NCI-H1930 (cell line): ENCODE measurements at places on chromosomes 13 and 19.

DNA sequence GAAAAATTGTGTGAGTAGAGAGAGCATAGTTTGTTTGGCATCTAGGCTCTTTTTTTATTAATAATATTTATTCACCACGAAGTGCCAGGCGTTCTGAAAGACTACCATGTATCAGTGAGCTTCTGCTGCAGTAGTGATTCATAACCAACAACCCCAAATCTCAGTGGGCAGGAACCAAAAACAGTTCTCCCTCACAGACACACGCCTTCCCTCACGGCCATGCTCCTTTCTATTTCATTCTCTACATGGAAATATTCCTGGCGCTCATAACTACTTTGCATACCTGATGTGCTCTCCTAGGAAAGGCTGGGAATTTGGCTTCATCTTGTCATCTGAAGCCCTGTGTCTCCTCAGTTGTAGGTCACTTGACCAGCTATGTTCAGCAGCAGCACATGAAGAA is 26.6 kb upstream of the AMER2 start:
- DNase-seq, result no peak

GRCh38 chr13:114053026-114053425 is 79.2 kb upstream of the C13orf46 start:
- no peak for DNase-seq

- no peak for DNase-seq
Observed at GRCh38 chr13:38570706-38571105, 116.2 kb upstream of the FREM2 start.

DNA sequence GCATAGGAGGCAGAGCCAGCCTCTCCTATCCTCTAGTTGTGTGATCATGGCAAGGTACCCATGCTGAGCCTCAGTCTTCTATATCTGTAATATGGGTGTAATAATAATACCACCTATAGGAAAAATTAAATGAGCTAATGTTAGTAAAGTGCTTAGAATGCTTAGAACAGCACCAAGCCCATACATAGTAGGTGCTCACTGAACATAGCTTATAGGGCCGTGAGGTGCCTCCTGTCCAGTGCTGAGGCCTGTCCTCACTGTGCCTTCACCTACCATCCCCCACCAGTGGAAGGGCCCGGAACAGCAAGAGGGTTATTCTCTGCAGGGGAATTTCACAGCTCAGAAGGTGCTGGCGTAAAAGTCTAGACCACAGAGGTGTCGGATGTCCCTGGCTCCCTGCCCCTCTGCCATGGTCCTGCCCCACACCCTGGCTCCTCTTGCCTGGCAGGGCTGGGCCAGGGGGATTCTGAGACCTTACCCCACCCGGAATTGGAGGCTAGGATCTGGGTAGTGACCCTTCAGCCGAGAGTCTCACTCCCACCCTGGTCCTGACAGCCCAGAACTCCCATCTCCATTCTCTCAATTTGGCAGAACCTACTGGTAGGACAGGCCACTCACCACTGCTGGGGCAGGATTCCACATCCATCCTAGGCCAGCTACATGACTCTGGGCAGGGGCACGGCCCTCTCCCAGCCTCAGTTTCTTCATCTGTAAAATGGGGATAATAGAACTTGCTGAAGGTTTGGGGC is 2.2 kb upstream of the SCN1B start:
- DNase-seq, result no peak

- DNase-seq, result no peak
Observed at GRCh38 chr19:17902701-17903100, 30.1 kb upstream of the CCDC124 start.

DNA sequence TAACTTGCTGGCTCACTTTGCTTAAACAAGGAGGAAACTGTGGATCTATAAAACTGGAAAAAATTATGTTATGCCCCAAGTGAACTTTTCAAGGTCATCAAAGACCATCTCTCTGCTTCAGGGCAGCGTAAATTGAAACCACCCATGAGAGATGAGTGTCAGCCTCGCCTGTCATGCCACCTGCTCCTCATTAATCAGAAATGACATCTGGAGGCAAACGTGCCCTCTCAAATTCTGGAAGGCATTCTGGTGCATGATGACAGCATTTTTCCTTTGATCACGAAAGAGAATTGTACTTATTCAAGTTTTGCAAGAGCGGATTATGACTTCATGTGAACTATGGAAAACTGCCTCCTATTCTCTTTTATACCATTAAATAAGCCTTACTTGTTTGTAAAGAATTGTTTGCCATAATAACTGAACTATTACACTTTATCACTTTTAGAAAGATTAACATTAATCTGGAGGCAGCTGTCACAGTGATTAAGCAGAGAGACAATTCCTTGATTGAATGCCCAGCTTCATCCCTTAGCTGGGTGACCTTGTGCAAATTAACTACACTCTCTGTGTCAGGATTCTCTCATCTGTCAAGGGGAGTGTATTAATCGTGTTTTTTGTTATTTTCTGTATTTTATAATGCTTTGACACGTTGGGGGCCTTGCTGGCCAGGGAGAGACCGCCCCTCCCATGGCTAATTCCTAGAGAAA is 17.0 kb upstream of the SACS start:
- DNase-seq, result no peak

- no peak for DNase-seq
Observed at GRCh38 chr19:2446381-2446780, 10.4 kb downstream of the LMNB2 start.

DNA sequence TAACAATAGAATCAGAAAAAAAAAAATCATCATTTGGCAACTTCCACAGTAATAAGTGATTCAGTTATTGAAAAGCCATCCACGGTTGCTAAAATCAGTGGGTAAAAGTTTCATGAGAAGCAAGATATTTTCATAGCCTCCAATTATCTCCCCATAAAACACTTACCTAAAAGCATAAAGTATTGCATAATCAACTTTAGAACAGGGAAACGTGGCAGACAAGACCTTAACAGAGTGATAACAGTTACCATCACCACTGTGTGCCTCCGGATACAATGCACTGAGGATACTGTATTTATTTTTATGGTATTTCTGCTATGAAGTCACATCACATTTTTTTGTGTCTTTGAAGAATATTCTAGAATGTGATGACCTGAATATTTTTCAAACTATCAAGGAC is 37.0 kb downstream of the ABCC4 start:
- DNase-seq, result no peak

DNA sequence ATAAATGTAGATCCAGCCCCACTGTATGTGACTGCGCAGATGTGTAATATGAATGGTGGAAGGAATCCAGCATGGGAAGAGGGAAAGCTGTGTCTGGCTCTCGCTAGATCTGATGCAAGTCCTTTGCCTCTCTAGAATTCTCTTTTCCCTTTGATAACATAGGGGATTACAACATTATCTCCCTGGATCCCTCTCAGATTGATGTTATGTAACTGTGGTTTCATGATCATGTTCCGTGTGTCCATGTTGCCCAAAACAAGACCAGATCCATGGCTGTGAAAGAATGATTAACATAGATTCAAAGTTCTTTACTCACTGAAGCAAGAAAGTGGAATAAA is 184.0 kb upstream of the UBL3 start:
- no peak for DNase-seq

DNA sequence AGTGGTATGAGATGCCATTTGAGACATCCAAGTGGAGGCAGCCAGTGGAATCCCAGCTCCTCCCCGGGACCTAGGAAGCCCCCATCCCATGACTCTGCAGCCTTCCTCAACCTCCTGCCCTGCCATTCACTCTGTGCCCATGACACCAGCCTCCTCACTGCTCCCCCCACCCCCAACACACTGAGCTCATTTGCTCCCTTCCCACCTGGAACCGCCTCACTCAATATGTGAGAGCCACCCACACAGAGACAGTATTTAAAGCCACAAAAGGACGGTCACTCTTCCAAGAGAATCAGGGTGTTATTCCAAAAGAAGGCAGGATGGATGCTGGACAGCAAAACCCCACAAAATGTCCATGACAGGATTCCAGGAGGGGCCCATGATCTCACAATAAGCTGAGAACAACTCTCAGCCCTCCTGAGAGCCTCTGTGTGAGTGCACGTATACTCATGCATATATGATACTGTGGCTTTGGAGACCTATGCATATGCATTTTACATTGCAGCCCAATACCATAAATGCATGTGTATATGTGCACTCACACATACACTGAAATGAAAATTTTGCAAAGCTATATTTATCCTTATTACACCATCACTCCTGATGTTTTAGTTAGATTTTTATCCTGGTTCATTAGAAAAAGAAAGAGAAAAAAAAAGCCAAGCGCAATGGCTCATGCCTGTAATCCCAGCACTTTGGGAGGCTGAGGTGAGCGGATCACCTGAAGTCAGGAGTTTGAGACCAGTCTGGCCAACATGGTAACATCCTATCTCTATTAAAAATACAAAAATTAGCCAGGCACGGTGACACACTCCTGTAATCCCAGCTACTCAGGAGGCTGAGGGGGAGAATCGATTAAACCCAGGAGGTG is 10.8 kb upstream of the RANBP3 start:
- DNase-seq, result no peak

GRCh38 chr13:73421310-73421912 is 362.6 kb downstream of the KLF5 start:
- no peak for DNase-seq

GRCh38 chr19:3272952-3273351 is 48.5 kb downstream of the CELF5 start:
- no peak for DNase-seq

DNA sequence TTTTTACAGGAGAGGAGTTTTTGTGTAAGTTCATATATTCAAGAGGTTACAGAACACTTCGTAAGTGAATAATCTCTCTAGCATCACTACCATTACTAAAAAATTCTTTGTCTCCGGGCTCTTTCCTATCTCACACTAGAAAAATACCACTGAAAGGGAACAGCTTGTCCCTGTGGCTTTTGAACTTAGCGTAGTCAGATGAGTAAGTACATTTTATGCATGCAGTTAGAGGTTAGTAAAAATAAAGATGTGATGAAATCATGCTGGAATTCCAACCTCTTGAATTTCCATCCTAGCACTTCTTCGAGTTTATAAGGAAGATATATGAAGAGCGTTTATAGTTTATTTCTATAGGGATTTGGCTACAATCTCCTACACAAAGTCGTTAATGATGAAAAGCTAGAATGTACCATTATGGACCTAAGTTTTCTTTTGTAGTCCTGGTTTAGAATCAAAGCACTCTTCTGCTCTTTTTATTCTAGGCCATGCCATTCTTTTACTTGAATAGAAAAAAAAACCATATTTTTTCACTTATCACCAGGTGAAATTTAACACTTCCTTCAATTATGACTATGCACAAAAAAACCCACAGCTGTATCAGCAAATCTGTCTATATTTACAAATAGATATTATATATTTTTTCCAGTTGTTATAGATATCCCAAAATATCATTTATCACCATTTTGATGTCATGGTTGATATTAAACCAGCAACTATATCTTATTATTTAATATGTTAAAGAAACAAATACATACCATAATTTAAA is 139.9 kb upstream of the PCDH9 start:
- DNase-seq, result no peak

GRCh38 chr13:48400850-48401291 is 12.0 kb downstream of the LPAR6 start:
- no peak for DNase-seq

- no peak for DNase-seq
Observed at GRCh38 chr19:6800991-6801484, 28.5 kb downstream of the VAV1 start.

DNA sequence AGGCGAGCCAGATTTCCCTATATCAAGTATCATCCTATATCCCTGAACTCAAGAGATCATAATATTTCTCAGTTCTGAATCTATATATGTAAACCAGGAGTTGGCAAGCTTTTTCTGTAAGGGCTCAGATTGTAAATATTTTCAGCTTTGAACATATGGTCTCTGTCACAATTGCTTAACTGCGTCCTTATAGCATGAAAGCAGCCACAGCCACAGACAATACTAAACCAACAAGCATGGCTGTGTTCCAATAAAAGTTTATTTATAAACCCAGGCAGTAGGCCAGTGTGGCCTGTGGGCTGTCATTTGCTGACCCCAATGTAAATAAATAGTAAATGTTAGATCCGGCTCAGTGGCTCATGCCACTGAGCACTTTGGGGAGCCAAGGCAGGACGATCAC is 12.2 kb upstream of the MYH14 start:
- no peak for DNase-seq

DNA sequence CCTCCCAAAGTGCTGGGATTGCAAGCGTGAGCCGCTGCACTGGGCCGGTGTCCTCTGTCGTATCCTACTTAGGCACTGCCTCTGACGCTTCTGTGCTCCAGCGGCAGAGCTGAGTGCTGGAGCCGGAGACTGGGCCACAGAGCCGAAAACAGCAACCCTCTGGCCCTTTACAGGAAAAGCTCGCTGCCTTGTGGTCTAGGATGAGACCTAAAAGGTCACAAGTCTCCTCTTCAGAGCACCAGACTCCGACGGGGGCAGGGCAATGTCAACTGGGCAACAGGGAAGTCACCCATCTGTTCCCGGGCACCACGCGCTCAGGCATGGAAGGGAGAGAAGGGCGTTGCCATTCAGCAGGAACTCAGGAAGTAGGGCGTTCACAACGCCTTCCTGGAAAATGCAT is 91.7 kb downstream of the GADD45B start:
- DNase-seq, result no peak
